ENCODE measurements at places on chromosomes 2 and 18.
A peak's percentile ranks its signal among the peaks of the same experiment; 100 is the strongest.

- no peak for DNase-seq
Measured at GRCh38 chr2:26576565-26577441, 64.4 kb downstream of the CIB4 start.

DNA sequence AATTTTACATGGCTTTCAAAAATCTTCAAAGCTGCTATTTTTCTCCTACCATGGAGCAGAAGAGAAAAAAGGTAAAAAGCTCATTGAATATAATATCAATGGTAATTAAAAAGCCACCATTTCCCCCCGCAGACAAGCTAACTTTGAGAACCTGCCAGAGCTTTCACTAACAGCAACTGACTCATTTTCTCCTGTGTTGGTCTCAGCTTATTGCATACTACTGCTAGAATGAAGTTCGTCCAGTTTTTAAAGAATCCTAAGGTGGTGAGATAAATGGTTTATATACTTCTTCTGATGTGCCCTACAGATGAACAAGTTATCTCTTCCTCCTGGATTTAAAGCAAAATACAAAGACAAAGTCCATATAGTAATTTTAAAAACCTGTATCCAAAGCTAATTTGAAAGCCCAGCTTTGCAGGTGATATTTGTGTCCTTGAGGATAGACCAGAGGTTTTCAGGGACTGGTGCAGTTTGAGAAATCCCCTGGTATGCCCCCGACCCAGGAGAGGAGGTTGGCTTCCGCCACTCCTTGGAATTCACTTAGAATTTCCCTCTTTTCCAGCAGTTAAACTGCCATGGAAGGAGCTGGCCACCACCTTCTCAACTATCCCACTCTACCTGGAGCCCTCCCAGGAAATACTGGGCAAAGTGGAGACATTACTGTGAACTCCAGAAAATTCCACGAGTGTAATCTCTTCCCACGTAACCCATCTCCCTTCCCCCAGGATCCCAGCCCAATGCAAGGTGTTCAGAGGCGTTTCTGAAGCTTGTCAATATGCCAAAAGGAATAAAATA is 17.5 kb downstream of the YPEL5 start:
- DNase-seq: no peak

- no peak for DNase-seq
Measured at GRCh38 chr2:237920673-237921072, 46.1 kb upstream of the UBE2F start.

- DNase-seq: no peak
Measured at GRCh38 chr2:153715218-153715850, 156.4 kb upstream of the GALNT13 start.

GRCh38 chr2:8514796-8515758 is 166.8 kb upstream of the ID2 start:
- DNase-seq: peak; percentile 33

GRCh38 chr2:42917425-42917927 is 125.1 kb upstream of the HAAO start:
- no peak for DNase-seq

- no peak for DNase-seq
Measured at GRCh38 chr2:85779641-85780315, 26.0 kb downstream of the ATOH8 start.

GRCh38 chr18:22838639-22839277 is 94.4 kb upstream of the RBBP8 start:
- DNase-seq: no peak

- no peak for DNase-seq
Measured at GRCh38 chr2:143786026-143786765, 657.0 kb downstream of the ARHGAP15 start.

DNA sequence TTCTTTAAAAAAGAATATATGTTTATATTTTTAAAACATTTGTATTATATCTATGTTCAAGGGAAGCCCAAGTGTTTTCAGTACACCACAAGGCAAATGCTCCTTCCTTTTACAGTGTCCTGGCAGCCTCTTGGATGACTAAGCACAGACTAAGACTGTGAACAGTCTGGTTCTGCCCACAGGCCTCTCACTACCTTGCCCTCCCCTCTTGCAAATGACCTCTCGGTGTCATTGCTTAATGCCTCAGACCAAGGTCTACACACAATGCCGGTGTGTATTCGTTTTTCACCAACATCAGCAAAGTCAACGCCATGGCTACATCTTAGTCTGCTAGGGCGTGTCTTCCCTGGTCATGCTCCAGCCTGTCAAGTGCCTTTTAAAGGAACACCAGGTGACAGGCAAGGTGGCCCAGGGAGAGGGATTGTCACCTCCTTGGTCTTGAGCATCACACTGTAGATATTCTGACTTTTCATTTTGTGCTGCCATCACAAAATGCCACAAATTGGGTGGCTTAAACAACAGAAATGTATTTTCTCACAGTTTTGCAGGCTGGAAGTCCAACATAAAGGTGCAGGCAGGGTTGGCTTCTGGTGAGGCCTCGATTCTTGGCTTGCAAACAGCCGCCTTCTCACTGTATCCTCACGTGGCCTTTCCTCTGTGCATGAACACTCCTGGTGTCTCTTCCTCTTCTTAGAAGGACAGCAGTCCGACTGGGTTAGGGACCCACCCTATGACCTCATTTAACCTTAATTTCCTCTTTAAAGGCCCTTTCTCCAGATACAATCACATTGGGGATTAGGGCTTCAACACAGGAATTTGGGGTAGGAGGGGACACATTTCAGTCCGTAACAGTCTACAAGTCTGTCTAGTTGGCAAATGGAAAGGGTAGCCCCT is 266.5 kb downstream of the KLHL29 start:
- no peak for DNase-seq

GRCh38 chr2:128765811-128766210 is 447.1 kb upstream of the HS6ST1 start:
- no peak for DNase-seq

DNA sequence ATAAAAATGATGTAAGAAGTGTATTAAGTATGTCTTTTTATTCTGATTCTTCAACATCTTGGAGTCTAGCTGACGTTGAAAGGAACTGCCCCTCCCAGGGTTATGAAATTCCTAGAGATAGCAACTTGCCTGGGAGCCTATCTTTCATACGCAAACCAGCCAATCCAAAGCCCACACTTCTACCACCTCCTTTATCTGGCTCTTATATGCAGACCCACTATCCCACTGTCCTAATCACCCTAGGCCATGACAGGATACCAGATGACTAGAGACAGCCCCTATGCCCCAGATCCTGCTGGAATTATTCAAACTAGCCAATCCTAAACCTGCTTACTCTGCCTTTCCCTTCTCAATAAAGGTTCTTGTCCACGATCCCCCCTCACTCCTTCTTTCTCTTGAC is 11.8 kb upstream of the CDC42EP3 start:
- DNase-seq: no peak

GRCh38 chr18:44804033-44804432 is 123.3 kb downstream of the SETBP1 start:
- no peak for DNase-seq

DNA sequence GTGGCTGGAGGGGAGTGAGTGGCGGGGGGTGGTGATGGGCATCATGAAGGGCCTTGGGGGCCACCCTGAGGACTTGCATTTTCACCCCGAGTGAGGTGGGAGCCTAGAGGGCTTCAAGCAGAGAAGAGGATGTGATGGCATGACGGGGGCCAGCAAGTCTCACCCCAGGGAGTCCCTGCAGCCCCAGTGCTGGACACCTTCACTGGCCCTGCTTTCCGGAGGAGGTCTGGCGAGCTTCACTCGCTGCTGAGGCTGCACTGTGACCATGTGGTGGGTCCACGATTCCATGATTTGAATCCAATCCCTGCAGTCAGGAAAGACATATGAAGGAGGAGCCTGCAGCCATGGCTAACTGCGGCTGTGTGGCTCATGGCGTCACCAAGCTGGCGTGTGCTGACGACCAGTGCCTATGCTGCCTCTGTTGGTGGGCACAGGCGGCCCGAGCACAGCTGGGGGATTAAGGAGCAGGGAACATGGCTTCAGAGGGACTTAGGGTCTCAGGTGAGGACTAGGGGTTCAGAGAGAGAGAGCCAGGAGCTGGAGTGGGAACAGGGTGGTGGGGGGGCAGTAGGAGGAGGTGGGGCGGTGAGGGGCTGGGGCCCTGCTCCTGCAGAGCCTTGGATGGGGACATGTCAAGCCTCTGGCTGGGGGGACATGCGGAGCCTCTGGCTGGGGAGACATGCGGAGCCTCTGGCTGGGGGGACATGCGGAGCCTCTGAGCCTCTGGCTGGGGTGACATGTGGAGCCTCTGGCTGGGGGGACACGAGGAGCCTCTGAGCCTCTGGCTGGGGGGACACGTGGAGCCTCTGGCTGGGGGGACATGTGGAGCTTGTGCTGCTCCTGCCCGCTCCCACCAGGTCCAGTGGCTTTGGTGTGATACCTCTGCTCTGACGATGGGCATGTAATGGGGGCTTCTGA is 3.6 kb downstream of the ZAP70 start:
- DNase-seq: no peak

DNA sequence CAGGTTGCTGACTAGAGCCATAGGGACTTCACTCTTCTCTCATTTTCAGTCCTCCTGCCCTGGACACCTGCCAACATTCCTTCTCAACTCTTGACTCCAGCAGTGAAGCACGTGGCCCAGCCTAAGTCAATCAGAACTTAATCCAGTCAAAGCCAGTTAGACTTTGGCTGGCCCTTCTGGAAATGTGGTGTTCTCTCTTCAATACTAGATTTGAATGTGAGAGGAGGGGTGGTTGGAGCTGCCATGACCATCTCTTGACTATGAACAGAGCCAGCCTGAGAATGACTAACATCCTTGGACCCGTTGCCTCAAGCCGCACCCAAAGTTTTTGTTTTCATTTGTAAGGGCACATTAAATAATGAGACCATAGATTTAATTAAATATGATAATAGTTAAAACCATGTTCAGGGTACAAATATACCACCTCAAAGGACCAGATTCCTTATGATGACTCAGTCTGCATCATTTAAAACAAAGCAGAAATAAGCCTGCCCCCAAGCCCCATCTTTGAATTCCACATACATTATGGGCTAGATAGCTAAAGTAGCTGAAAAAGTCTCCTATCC is 49.7 kb upstream of the RASGRP3 start:
- DNase-seq: no peak

DNA sequence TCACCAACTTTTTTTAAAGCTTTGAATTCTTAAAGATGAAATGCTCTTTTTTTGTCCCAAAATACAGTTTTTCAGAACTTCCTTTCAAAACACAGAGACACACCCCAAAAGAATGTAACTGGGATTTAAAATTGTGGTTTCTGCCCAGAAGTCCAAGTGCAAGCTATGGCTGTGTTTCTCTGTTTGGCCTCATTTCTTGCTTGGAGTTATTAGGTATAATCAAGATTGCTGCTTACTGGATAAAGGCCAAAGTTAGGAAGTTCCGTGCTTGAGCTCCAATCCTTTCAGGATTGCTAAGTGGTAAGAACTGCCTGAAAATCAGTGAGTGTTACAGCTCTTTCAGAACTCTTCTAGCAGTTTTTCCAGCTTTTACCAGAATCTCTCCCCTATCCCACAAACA is 16.9 kb downstream of the ZBTB7C start:
- DNase-seq: no peak

GRCh38 chr18:75016025-75016717 is 192.8 kb downstream of the PTGR3 start:
- DNase-seq: no peak

DNA sequence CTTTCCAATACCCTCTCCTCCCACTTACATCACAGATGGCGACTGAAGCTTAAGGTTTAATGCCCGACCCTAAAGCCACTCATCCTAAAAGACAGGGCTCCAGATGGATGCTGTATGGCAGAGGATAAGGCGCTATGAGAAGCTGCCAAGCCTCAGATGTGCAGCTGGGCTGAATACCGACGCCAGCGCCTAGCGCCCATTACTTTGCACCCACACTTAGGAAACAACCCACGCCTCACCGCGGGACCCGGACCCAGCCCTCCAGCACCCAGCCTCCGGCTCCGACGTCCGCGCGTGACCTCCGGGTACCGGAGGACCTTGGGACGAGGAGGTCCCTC is 335 bp downstream of the TRAK2 start:
- no peak for DNase-seq

GRCh38 chr18:24500766-24501165 is 40.3 kb downstream of the HRH4 start:
- DNase-seq: no peak

GRCh38 chr18:2537296-2537695 is 34.0 kb downstream of the METTL4 start:
- DNase-seq: no peak

DNA sequence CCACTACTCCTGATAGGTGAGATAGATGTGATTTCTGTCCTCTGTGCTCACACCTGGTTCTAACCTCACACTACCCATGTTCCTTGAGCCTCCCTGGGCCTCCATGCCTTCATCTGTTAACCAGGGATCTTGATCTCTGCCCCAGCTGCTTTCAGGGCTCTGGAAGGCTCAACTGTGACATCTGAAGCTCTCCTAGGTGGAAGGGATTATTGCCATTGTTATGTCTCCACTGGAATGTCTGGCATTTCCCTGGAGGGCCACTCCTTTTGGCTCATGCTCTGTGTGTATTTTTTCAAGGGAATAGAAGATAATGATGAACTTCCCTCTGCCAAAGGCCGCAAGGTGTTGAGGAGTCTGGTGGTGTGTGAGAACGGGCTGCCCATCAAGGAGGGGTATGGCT is 41.2 kb downstream of the PCARE start:
- no peak for DNase-seq

DNA sequence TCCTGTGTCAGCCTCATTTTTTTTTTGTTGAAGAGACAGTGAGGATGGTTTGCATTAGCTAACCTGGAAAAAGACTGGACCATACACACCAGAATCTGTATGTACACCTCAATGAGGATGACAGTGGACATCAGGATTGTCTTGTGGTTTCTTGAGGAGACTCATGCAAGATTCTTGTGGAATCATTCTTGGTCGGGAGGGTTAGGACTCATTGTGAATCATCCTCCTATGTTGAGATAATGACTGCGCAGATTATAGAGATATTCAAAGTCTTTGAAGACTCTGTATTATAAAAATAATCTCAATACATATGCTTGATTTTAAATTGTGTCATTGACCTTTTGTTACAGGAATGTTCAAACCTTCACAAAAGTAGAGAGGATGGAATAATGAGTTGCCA is 49.1 kb upstream of the DOCK10 start:
- no peak for DNase-seq

- no peak for DNase-seq
Measured at GRCh38 chr2:50606860-50607259, 425.1 kb downstream of the NRXN1 start.

- DNase-seq: no peak
Measured at GRCh38 chr2:36395866-36396265, 40.3 kb downstream of the CRIM1 start.

GRCh38 chr2:210215120-210215519 is 10.1 kb downstream of the ACADL start:
- DNase-seq: no peak

DNA sequence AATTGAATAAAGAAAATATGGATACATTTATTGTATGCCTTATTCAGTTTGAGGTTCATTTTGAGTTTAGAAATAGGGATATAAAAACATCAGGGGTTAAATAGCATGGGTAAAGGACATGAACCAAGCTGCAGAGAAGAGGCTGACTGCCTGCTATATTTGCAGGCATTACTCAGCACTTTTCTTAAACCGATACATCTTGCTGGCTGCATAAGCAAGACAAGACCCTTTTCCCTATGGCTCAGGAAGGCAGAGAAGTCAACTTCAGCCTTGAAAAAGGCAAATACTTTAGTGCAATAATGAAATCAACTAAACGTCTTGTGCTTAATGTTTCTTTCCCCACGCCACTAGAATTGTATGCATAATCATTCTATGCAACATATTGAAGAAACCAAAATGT is 36.4 kb downstream of the SCN1A start:
- DNase-seq: no peak

All from CD8-positive, alpha-beta memory T cell (primary cell).